Midbrain (tissue), 1 donor: ENCODE measurements at places on chromosomes 6 and 20.

DNA sequence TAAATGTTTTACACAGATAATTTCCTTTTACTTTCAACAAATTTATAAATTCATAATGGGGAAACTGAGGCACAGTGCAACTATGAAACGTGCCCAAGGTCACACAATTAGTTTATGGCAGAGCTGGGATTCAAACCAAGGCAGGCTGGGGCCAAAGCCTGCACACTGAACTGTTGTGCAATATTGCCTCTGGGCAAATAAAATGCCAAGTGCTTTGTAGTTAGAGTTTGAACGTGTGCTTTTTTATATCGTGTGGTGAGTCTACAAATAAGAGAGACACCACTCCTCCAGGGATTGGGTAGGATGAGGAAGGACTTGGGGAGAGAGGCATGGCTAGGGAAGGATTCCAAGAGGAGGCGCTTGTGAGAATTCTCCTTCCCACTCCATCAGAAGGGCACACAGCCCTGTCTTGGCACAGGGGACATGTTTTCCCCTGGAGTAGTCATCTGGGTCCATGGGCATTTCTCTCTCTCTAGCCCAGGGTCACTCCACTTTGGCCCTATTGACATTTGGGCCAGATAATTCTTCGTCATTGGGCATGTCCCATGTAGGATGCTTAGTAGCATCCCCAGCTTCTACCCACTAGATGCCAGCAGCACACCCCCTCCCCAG, 2.8 kb upstream of the CDH22 start:
- no peak for DNase-seq

DNA sequence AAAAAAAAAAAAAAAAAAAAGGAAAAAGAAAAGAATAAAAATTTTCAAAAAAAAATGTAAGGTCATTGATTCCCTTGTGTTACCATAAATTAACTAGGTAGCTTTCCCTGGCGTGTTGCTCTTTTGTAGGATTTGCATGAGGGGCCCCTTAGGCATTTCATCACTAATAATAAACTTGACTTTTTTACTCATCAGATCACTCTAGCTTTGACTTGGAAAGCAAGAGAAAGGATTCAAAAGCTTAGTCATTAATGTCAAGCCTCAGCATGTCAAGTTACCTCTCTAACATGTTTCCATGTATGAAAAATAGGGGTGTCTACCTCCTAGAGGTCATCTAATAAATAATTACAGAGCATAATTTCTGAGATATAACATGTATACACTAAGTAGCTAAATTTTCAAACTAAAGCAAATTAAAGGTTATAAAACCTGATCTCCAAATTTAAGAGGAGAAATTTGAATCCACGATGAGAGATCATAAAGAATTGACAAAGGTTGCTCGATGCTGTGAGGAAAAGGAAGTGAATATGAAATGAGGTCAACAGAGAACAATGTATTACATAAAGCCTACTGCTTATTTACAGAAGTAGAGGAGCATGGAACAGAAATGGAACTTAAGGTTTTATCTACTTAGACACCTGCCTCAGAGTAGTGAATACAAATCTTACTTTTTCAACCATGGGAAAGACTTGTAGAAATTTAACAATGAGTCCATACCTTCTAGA, 86.8 kb downstream of the ARHGAP18 start:
- no peak for DNase-seq

- DNase-seq, result no peak
Measured at GRCh38 chr20:61954276-61955021, 111.2 kb downstream of the TAF4 start.

- DNase-seq, result no peak
Measured at GRCh38 chr6:28011722-28012121, 54.7 kb downstream of the OR2B6 start.

DNA sequence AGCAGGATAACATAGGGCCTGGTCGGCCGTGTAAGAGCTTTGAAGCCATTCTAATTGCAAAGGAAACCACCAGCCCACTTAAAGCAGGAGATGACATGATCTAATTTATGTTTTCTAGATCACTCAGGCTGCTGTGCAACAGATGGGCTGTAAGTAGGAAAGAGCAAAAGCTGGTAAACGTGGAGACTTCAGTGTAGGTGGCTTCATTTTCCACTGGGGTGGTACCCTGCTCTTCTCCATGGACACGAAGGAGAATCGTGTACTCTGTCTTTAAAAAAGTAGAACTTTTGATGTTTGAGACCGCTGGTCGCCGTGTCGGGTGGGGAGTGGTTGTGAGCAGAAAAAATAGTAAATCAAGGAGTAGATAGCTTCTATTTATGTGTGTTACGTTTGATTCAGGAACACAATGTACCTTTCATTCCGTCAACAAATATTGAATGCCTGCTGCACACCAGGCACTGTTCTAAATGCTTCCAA, 6.4 kb downstream of the CASS4 start:
- no peak for DNase-seq

DNA sequence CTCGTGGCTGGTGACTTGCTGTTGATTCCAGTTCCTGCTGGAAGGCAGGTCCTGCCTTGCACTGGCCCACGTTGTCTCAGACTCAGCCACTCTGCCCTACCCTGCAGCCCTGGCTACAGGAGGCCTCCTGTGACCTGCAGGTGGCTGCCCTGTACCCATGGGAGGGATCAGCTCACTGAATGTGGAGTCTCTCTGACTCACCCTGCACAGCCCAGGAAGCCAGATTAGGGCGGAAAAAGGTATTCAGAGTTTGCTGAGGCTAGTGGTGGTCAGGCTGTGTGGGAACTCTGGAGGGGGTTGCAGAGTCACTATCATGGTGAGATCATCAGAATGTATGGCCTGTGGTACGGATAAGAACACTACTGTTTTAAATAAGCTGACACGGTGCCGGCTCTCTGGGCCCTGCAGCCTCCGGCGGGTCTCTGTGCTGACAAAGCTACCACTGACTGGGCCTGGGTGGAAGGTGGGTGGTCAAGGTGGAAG, 24.7 kb upstream of the PYGB start:
- DNase-seq, result no peak

DNA sequence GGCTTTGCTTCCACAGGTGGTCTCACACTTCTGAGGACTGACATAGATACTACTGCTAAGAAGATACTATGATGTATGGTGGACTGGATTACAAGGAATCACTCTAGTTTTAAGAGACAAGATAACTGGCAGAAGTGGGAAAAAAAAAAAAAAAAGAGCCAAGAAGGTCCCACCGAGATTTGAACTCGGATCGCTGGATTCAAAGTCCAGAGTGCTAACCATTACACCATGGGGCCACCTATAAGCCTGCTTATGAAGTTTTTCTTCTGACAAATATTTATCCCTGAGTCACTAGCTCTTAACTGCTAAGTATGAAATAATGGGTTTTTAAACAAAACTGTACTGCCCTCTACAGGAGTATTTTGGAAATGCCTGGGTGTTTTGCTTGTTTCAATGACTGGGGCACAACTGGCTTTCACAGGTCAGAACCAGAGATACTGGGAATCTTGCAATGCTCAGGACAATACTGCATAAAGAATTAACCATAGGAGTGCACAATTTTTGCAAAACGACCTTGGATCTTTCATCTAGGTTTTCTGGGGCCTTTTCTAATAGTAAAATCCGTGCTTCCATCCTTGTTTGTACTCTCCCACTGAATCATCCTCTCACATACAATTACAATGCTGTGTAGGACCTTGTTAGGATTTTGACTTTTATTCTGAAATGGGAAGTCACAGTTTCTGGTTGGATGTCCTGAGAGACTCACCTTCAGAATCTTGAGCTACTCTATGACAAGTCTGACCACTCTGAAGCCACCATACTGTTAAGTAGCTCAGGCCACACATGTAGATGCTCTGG, 116.3 kb downstream of the OR2B2 start:
- peak; percentile 83 for DNase-seq

- no peak for DNase-seq
Measured at GRCh38 chr20:17611540-17612286, 41.8 kb downstream of the DSTN start.

GRCh38 chr6:24492475-24492874, 2.3 kb upstream of the ALDH5A1 start:
- DNase-seq, result no peak

GRCh38 chr6:122998403-122998975, 2.5 kb downstream of the CLVS2 start:
- DNase-seq, result no peak
